ENCODE measurements at places on chromosomes 1 and 21.
A peak's percentile ranks its signal among the peaks of the same experiment; 100 is the strongest.

GRCh38 chr1:155688324-155689080, at the start of gene YY1AP1:
Gene YY1AP1 (minus strand): TSS chr1:155688774. CDS start chr1:155680436, 8,338 bp downstream.
- DNase-seq = peak; percentile 88

DNA sequence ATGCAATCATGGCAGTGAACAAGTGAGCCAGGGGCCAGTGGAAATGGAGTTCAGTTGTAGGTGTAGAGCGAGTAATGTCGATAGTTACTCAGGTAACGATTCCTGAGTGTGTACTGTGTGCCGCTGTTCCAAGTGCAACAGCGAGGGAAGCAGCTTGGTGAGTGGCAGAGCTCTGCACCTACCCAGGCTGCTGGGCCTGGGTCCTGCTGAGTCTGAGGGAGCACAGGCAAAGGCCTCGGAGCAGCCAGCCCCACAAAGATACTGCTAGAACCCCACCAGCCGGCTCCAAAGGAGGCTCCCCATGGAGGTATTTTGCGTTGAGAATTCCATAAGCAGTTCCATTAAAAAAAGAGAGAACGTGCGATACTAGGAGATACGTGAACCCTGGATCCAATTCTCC, 23.2 kb downstream of the PARP1 start:
- no peak for DNase-seq

- no peak for DNase-seq
These were observed 18.2 kb downstream of the PRRX1 start for GRCh38 chr1:170682169-170682568.

- no peak for DNase-seq
These were observed 28.3 kb upstream of the LY9 start for GRCh38 chr1:160767395-160768294.

- no peak for DNase-seq
These were observed 48.2 kb downstream of the HHAT start for GRCh38 chr1:210376836-210377372.

GRCh38 chr1:65209005-65209885, 61.2 kb downstream of the AK4 start:
- DNase-seq = no peak

GRCh38 chr21:42847726-42848125, 31.6 kb downstream of the WDR4 start:
- DNase-seq = no peak

DNA sequence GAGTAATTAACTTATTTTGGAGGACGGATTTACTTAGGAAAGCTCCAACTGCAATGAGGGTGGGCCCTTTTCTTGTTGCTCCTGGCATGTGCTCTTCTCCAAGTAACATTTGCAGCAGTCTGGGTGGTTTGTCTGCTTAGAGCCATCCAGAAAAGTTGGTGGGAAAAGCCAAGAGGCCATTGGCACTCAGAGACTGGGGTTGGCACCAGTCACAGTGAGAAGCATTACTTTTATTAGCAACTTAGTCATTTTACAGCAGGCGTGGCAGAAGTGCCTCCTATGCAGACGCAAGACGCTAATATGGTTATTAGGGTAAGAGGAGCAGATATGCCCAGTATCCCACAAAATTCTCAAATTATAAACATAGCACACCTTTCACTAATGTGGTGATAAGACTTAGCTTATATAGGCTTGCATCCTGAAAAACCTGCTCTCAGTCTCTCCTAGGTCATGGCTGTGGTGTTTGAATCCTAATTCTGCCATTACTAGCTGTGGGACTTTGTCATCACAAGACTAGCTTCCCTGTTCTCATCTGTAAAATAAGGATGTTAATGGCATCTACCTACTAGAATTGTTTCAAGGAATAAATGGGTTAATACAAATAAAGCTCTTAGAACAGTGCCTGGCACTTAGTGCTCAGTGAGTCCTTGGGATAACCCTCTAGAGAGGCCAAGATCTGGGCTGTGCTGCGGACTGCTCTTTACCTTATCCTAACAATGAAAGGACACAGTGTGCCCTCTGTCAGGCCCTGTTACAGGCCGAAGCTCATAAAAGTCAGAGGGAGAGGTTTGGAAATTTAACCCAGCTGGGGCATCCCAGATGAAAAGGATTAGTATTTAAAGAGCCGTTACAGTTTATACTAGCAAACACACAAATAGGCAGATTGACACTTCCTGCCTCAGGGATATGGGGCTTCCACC, 154.6 kb downstream of the ROR1 start:
- DNase-seq = no peak

- DNase-seq = no peak
These were observed 311.3 kb downstream of the RGS7 start for GRCh38 chr1:241045659-241046058.

DNA sequence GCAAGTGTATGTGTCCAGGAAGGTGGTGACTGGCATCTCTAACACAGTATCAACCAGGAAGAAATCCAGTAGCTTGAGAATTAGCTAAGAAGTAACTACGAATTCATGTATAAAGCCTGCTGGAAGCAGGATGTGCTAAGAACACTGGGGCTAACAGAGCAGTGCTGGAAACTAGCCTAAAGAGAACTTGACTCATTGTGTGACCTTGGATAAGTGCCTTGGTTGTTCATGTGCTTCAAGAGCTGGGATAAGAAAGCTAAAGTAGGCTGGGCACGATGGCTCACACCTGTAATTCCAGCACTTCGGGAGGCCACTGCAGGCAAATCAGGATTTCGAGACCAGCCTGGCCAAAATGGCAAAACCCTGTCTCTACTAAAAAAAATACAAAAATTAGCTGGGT, 186.9 kb downstream of the RRAGC start:
- no peak for DNase-seq

DNA sequence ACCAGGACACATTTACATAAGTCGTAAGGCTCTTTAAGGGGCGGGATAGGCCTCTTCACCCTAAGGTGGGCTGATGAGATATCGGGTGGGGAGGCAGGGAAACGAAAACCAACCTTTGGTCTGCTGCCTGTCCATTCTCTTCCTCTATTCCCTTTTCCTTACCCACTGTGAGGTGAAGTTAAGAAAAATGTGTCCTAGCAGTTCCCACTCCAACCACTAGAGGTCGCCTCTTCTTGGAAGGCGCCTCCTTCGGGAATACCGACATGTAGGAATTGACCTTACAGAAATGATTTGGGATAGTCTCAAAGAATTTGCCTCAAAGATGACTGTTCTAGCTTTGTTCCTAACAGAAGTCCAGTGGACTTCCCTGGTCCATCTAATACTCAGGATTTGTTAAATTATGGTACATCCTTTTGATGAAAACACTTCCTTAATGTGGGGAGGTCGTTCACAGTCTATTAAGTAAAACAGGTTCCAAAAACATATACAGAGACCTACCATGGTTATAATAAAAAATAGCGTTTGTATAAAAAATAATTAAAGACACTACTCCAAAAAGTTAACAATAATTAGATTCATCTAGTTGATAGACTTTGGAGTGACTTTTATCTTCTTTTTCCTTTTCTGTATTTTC, 14.1 kb downstream of the AZIN2 start:
- DNase-seq = no peak

DNA sequence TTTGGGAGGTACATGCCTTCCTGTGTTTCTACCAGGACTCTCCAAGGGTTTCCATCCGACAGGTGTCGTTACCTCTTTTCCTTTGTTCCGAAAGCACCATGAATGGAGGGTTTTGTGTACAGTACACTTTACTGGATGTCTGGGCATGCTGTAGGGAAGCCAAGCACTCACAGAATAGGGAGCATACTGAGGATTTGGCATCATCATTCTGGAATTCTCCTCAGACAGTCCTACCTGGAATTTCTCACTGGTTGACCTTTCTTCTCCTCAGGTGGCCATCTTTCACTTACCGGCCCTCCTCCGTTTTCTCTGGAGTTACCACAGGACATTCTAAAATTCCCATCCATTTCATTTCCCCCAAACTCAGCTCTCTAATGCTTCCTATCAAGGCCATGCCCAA, 5.9 kb upstream of the MPL start:
- DNase-seq = no peak

DNA sequence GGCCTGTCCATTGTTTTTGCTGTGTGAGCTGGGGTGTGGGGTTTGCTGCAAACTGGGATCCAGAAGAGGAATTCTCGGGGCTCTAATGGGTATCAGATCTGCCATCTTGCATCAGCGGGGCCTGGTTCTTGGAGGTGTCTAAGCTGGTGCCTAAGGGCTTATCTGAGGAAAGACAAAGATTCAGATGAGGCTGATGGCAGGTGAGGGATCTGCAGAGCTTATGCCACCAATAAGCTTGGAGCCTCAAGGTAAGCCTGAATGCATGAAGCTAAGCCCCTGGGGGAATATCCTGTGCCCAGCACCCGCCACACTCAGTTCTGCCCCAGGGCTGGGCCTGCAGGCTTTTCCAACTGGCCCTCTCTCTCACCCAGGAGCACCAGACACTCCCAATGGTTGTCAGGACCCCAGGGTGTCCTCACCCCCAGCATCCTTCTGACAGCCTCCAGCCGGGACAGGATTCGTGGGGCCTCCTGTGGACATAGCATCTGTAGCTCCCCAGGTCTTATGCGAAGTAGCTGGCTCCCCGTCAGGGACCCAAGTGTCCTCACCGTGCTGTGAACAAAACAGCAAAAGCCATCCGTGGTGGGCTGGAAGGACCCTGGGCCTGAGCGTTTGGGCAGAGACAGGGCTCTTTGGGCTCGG, 9.5 kb upstream of the GSTM3 start:
- no peak for DNase-seq

DNA sequence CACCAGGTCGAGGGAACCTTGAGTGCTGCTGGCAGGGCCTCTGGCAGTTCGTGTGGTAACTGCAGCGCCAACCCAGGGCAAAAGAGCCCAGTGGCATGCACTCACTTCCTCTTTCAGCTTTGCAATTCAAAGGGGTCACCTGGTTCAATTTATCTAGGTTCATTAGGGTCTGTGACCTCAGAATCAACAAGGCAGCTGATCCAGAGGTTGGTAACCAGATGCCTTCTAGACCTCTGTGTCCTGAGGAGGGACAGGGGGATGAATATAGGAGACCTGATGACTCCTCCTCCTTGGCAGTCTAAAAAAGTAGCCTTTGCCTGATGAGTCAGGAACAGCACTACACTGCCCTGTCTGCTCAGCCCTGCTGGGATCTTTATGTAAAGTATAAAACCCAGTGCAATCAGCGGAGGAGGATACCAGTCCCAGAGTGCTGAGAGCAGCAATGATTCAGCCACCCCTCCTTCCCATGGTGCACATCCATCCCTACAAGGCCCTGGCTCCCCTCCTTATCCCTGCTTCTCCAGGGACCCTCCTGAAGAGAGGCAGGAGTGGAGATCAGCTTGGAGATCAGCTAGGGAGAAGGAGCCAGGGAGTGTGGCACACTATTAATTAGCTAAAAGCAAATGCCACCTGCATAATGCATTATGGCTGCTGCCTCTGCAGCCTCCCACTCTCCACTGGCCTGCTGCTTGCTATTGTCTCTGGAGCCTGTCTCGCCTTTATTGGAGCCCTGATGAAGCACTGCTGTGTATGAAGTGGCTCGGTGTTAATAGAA, 11.2 kb upstream of the FMOD start:
- DNase-seq = peak; percentile 38

- DNase-seq = peak; percentile 58
These were observed at the start of gene SLAMF1 for GRCh38 chr1:160646711-160647328. Gene SLAMF1 (minus strand): TSS chr1:160647044. CDS start chr1:160646945, 99 bp downstream.

GRCh38 chr1:187409341-187409740, 580.6 kb downstream of the PLA2G4A start:
- DNase-seq = no peak

DNA sequence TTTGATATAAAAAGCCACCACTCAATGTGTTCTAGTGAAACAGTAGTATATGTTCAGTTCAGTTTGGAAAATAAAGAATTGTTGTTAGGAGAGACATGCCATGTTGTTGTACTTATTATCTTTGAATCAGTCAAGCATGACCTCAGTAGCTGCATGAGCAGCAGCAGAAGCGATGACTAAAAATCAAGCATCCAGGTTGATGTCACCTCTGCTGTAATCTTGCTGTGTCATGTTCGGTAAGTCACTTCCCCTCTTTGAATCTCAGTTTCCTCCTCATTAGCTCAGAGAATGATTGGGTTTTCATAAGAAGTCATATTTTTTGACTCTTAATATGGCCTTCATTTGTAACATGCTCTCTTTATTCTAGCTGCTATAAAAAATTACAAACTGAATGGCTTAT, 428.4 kb upstream of the B3GALT2 start:
- DNase-seq = no peak

GRCh38 chr1:58011978-58012377, 534.5 kb downstream of the OMA1 start:
- DNase-seq = no peak
